ENCODE measurements at places on chromosomes 3 and 15. TPM values are rescaled to one million over a fixed set of nuclear protein-coding genes. Genes with fewer than 3 reads are reported as not detected.

- DNase-seq: peak; percentile 50
Measured at GRCh38 chr3:100650651-100651619, 41.5 kb downstream of the ADGRG7 start.

- no peak for DNase-seq
Measured at GRCh38 chr15:89143503-89144162, 55.4 kb downstream of the ABHD2 start.

GRCh38 chr3:153437666-153438065, 275.6 kb downstream of the RAP2B start:
- DNase-seq: no peak

- DNase-seq: no peak
Measured at GRCh38 chr3:128198313-128198712, 45.0 kb downstream of the EEFSEC start.

CELSR3 gene
- total RNA-seq: 20.9 TPM

TRPM1 gene
- total RNA-seq: 0.06 TPM

FRG2C gene
- total RNA-seq: not detected

GRCh38 chr15:64685230-64685888, 90.0 kb downstream of the RBPMS2 start:
- no peak for DNase-seq

- no peak for DNase-seq
Measured at GRCh38 chr3:59270921-59271320, 221.1 kb upstream of the CFAP20DC start.

ITGA11 gene
- total RNA-seq: 0.02 TPM

Measured in activated CD8-positive, alpha-beta memory T cell treated with anti-CD3 and anti-CD28 coated beads, Interleukin-2, amount 10 ng/mL, durations not matched to agents 7 days and 5 days (primary cell).